ENCODE measurements at places on chromosomes 12 and 14.

- no peak for DNase-seq
These were observed 164.1 kb downstream of the SPTSSA start for GRCh38 chr14:34297786-34298520.

GRCh38 chr12:130577351-130577750 is 138.7 kb downstream of the RIMBP2 start:
- DNase-seq: no peak

- DNase-seq: no peak
These were observed 530 bp upstream of the NEMF start for GRCh38 chr14:49853158-49853477.

- DNase-seq: no peak
These were observed 72.8 kb downstream of the CAPZA3 start for GRCh38 chr12:18810537-18811253.

DNA sequence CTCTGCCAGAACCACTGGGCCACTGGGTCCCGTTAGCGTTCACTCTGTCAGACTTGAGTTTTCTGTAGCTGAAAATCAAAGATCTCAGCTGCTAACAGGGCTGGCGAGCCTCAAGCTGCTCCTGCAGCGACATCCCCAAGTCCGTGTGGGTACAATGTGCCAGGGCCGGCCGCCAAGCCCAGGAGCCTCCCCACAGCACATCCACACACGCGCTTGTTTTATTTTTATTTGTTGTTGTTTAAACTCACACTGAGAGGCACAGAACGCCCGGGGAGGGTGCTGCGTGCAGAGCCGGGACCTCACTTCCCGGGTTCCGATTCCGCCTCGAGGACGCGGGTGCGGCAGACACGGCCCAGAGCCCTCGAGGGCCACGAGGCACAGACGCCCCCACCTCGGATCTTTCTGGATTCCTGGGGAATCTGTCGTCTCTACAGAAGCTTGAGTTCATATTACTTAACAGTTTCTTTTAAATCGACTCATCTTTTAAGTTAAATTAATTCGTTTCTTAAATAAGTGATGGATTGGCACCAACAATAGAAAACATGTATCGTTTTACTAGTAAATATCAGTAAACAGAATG is 9.3 kb downstream of the GALNT9 start:
- DNase-seq: no peak

DNA sequence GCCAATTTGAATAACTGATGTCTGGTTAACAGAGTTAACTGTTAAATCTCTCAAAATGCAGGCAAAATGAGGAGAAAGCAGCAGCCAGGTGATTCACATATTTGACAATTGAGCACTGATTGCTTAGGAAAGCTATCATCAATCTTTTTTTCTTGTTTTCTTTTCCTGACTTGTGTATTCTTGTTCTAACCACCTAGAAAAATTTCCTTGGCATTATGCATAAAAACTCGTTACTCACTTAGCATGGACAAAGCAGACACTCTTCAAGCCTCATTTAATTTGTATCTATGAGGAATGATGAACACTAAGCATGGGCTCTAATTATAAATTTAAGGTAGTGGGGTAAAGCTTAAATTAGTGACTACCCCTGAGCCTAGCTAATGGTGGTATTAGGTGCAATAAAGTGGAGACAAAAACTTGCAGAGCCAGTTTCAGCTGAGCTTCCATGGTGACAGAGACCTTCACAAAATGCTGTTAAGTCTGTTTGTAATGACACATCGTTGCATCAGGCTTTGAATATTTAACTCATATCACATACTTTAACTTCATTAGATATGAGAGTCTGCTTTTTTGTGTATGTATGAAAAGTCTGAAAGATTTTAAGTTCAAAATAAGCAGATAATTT is 52.0 kb downstream of the RASSF9 start:
- no peak for DNase-seq

DNA sequence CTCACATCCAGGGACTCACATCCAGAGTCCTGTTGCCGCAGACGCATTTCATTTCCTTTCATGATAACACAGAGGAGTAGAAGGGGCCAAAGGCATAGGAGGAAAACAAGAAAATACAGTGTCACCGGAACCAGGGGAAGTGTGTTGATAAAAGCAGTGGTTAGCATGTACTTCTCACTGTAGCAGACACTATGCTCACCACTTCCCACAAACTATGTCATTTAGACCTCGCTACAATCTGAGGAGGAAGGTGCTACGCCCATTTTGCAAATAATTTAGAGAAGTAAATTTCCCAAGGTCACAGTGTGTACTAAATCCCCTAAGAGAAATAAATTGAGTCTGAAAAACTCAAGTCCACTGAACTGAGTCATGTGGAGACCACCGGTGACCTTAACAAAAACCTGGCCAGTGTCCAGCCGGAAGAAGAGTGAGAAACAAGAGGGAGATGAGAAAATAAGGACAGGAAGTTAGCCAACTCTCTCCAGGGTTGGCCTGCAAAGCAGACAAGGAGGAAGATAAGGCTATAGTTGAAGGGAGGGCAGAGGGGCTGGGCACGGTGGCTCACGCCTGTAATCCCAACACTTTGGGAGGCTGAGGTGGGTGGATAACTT is 25.8 kb upstream of the TMCC3 start:
- no peak for DNase-seq

DNA sequence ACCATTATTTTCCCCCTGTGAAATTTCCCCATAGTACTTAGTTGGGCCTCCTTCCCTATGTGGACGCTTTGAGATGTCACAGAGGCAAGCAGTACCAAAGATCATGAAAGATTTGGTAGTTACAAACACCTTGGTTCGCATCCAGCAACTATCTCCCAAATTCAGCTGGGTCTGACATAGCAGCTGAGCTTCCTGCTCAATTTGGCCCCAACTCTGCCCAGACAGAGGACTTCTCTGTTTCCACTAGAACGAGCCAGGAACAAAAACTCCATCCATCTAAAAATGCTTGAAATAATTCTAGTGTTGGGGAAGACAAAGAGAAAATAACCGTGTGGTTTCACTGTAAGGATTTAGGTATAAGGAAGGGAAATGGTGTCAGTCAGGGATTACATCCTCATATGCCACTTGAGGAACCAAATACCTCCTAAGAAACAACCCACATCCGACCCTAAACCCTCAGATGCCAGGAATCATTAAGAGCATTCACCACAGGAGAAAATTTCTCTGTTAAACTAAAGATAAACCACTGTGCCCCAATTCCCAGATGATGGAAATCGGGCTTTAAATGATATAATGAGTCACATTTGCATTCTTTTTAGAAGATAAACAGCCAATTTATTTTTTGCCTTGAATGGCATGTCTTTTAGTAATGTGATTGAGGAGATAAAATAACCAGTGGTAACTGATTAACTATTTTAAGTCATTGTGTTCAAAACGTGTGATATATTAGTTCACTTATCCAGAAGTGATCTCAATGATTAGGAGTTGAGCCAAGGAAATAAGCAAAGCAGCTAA is 103.7 kb upstream of the IFNG-AS1 start:
- no peak for DNase-seq

- no peak for DNase-seq
These were observed 43.9 kb upstream of the ATP23 start for GRCh38 chr12:57897286-57897974.

GRCh38 chr12:130126023-130126432 is 36.2 kb upstream of the FZD10 start:
- no peak for DNase-seq

DNA sequence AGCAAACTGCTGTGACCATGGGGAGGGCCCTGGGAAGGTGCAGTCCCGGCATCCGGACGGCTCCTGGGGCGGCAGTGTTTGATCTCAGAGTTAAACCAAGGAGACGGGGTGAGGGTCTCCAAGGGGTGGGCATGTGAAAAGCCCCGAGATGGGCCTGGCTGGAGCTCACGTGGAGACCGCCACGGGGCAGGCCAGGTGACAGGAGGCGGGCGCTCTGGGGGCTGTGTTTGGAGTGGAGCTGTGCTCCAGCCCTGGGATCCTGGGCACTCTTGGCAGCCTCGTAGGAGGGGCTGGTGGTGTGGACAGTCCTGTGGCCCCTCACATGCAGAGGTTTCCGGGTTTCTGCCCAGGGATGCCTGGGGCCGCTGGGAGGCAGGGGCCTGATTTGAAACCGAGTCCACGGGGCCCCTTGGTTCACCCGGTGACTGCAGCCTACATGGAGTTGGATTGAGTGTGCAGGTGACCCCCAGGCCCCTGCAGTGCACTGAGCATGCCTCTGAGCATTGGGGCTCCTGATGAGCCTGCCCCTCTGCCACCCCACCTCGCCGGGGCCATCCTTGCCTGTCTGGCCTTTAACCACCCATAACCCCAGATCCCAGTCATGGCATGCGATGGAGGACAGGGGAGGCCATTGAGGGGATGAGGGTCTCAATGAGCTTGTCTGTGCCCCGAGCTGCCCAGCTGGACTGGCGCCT is 8.4 kb downstream of the KIF26A start:
- DNase-seq: no peak

- DNase-seq: no peak
These were observed 26.4 kb downstream of the SIX1 start for GRCh38 chr14:60622917-60623257.

DNA sequence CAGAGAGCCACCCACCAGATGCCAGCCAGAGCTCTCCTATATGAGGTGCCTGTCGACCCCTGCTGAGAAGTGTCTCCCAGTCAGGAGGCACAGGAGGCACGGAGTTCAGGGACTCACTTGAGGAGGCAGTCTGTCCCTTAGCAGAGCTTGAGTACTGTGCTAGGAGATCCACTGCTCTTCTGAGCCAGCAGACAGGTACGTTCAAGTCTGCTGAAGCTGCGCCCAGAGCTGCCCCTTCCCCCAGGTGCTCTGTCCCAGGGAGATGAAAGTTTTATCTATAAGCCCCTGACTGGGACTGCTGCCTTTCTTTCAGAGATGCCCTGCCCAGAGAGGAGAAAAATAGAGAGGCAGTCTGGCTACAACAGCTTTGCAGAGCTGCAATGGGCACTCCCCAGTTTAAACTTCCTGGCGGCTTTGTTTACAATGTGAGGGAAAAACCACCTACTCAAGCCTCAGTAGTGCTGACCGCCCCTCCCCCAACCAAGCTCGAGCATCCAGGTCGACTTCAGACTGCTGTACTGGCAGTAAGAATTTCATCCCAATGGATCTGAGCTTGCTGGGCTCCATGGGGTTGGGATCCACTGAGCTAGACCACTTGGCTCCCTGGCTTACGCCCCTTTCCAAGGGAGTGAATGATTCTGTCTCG is 146.7 kb upstream of the USP15 start:
- no peak for DNase-seq

DNA sequence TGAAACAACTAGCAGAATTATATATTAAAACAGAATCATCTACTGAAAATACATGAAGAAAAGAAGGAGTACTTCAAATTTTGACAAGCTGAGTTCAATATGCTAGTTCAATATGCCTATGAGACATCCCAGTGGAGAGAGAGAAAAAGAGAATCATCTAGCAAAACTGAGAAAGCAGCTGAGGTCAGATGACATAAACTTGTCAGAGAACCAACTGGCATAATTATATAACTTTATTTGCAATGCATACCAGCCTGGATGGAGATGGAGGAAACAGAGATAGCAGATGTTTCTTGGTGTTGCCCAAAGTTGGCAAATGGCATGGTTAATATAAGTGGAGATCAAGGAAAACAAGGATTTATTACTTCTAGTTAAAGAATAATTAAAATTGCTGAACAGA is 148.7 kb upstream of the PDZRN4 start:
- no peak for DNase-seq

DNA sequence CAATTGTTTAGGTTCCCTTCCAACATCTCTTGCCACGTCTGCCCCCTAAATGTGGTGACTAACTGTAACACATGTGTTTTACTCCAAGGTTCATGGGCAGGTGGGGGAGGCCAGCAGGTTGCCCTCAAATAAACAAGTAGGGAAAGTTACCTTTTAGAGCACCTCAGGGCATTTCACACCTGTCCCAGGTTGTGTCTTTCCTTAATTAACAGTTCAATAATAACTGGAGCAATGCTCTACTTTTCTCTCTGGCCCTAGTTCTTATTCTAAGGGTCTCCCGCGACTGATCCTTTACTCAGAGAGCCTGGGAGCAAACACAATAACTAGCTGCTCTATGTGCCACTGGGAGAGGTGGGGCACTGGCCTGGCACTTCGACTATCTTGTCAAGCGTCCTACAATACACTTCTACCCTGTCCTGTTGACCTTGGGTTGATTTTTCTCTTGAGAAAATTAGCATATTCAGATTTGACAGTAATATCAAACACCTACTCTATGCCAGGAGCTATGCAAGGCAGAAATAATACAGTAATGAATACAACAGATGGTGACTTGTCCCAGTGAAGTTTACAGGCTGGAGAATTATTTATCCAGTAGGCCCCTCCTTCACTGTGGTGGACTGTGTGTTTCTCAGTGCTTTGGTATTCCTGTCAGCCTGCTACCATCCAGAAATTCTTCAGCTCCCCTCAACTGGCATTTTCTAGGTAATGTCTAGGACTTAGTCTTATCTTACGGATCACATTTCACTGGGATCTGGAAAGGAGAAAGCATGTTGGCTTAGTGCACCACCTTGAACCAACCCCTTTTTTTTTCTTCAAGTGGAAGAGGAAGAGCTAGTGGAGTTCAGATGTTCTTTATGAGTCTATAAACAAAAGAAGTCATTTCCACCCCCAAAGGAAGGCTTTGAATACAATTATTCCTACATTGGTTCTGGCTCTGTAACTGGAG is 202.6 kb downstream of the CRADD start:
- no peak for DNase-seq

GRCh38 chr14:52949711-52950409 is 990 bp downstream of the FERMT2 start:
- no peak for DNase-seq

GRCh38 chr12:98405805-98406366 is 109.5 kb upstream of the TMPO start:
- DNase-seq: no peak
